Upper lobe of left lung (tissue), 6 donors: ENCODE measurements at places on chromosomes 11 and 22. TPM values are rescaled to one million over a fixed set of nuclear protein-coding genes. Genes with fewer than 3 reads are reported as not detected.
A peak's percentile ranks its signal among the peaks of the same experiment; 100 is the strongest.

DNA sequence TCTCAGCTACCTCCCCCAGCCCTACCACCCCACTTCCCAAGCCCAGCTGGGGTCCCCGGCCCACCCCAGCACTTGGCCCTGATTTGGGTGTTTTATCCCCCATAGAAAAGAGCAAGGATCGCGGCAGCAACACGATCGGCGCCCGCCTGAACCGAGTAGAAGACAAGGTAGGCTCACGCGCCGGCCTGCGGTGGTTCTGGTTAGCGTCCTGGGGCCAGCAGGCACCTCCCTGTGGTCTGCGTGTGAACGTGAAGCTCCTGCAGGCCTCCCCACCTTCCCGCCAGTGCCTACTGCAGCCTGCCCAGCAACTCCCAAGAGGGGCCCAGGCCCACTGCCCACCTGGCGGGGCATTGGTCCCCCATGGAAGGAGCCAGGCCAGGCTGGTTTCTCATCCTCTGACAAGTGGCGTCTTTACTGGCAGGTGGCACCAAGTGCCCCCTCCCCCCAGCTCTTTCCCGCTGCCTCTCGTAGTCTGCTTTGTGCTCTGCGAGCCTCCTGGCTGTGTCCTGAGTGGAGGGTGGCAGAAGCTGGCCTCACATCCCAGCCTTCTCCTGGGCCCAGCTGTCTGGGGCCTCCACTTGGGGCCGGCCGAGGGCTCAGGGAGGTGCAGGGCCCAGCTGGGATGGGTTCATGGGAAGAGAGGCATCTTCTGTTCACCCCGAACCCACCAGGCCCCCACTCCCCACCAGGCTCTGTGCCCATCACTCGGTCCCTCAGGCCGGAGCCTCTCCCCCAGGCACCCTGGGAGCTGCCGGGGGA lies 78.3 kb upstream of the KCNQ1OT1 start:
- DNase-seq: peak; percentile 20

- peak; percentile 68 for DNase-seq
These were observed at the start of gene IL18BP for GRCh38 chr11:71998649-71999310. Gene IL18BP (plus strand): TSS chr11:71998909. CDS start chr11:71999985, 1,076 bp downstream.

DNA sequence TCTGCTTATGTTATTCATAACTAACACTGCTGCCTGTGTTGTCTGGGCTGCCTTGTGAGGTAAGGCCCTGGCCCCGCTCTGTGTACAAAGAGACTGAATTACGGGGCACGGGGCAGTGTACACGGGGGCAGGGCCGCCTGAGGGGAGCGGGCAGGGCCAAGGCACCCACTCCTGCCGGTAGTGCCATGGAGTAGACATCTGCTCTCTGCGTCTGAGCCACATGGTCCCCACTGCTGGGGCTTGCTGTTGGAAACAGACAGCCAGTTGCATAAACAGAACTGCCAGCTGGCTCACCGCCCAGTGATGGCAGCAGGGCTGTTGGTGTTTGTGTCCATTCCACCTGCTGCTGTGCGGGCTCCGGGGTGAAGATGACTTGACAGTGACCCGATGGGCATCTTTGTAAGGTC lies 19.8 kb downstream of the FAM118A start:
- no peak for DNase-seq

GRCh38 chr22:32509045-32509444 lies 34.4 kb downstream of the FBXO7 start:
- no peak for DNase-seq

GRCh38 chr11:96715208-96715607 lies 325.4 kb downstream of the JRKL start:
- DNase-seq: no peak

DNA sequence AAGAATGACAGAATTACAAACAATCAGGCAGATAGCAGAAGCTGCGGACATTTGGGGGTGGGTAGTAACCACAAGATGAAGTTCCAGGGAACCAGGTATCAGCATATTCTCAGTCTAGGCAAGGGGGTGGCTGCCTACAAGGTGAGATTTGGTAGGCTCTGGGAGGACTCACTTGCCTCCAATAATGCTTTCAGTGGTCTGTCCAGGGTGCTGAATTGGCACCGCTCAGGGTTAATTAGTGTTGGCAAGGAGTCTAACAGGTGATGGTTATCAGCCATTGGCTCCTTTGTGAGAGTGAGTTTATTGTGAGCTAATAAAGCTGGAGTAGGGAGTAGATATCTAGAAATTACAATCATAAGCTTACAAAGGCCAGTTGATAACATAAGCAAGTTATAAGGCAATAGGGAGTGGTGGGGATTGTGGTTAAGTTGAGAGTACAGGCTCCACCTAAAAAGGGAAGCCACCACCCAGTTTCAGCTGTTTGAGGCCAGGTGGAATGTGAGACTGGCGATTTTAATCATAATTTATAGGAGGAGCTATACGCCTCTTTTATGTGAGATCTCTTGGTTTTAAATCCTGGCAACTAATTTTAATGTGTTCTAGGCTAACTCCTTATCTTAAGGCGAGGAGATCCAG lies 320.5 kb downstream of the MIAT start:
- DNase-seq: no peak

GRCh38 chr22:49331878-49332277 lies 495.8 kb downstream of the BRD1 start:
- no peak for DNase-seq

- no peak for DNase-seq
These were observed 122.0 kb upstream of the ZC3H12C start for GRCh38 chr11:109971184-109971523.

Gene TCN1
- not detected for total RNA-seq

Gene SLC5A12
- not detected for total RNA-seq

Gene POLA2
- 11.0 TPM for total RNA-seq

Gene KIF18A
- total RNA-seq: 1.2 TPM
